ENCODE measurements at places on chromosomes 6 and 20.

DNA sequence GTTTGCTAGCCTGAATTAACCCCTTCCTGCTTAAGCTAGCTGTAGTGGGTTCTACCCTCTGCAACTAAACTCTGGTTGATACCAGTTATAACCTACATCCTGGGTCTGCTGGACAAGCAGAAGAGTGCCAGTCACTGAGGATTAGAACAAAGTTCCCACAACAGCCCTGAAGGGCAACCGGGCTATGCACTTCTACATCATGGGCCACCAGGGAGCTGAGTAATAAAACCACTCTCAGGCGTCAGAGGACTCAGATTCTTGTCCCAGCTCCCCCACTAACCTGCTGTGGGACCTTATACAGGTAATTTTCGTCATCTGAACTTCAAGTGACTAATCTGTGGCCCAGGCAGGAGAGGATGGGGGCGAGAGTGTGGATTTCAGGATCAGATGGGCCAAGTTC is 56.8 kb downstream of the EYA2 start:
- no peak for DNase-seq

DNA sequence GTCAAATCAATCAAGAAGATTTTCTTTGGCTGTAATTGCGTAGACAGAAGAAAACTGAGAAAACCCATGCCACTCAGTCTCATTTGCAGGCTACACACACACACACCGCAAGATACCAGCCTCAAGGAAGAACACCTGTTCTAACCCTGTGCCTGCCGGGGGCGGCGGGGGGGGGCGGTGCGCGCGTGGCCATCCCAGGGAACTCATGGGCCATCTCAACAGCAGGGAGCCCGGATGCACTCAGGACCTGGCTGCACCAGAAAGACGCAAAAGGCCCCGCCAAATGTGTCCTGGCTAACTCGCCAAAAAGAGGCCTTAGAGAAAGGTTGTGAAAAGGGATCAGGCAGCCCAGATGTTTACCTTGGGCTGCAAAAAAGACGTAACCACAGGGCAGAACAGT is 2.1 kb downstream of the B3GAT2 start:
- DNase-seq = no peak

- DNase-seq = no peak
Observed at GRCh38 chr20:32289661-32290431, 12.4 kb downstream of the KIF3B start.

DNA sequence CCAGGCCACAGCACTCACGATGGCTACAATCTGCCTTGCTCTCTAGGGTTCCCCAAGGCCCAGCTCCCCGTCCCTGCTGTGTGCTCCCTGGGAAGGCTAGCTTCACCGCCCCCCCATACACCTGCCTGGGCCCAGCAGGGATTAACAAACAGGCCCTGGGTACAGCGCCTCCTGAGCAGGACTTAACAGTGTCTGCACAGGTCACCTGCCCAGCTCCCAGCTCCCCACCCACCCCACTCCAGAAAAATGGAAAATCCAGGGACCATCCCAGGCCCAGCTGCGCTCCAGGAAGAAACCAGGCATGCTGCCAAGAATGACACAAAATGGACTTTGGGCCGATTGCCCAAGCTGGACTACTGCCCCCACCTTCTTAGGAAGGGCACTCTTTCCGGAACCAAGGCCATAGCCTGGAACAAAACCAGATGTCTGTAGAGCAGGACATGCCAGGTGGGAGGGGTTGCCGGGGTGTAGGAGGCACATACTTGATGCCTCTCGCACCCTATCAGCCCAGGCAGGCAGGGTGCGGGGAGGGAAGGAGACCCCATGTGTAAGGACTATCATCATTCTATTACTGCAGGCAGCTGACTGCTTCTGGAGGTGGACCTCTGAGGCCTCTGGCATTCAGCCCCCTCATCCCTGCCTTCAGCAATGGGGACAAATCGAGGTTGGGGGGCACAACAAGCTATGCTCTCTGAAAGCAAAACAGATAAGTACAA is 104.9 kb downstream of the SNX5 start:
- DNase-seq = no peak

DNA sequence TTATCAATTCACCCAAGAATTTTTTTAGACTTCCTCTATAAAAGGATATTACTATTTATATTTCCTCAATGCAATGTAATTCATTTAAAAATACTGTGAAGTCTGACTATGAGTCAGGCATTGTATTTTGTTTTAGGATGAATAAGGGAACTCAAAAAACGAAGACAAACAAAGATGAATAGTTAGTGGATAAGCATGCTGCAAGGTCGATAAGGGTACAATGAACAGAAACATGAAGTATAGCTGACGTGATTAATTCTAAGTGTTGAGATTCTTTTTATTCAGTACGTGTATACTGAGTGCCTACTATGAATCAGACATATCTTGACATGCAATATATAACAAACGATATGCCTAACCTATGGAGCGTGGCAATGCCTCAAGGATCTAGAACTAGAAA is 105.4 kb downstream of the PDE10A start:
- DNase-seq = no peak

DNA sequence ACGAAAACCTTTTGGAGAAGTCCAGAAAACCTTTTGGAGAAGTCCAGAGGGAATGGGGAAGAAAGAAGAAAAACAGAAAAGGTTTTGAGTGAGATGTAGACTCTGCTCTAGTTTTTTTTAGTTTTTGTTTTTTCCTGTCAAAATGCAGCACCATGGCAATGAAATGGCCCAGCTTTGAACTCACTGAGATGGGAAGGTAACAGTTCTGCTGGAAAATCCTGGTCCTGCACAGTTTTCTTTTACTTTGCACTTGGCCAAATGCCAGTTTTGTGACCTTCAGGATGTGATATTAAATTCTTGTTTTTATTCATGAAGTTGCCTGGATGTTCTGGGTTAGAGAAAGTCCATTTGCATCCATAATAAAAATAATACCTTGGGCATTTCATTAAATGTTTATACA is 145.7 kb downstream of the CFAP61 start:
- DNase-seq = no peak

GRCh38 chr20:47481330-47482216 is 20.1 kb upstream of the NCOA3 start:
- no peak for DNase-seq

DNA sequence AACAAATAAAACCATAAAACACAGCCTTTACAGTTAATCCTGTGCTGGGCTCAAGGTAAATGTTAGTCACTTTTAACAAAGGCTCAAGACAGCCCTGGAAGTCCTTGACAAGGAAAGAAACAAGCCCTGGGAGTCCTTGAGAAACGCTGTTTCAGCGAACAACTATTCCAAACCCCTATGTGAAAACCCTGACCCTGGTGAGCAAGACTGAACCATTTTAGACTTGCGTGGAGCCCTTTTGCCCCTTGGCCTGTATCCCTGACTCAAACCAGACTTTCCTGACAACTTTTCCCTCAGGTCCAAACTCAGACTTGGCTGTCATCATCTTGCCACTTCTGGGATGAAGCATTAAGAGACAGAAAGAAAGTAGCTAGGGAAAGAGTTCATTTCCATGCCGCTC is 180.4 kb downstream of the AIG1 start:
- no peak for DNase-seq

DNA sequence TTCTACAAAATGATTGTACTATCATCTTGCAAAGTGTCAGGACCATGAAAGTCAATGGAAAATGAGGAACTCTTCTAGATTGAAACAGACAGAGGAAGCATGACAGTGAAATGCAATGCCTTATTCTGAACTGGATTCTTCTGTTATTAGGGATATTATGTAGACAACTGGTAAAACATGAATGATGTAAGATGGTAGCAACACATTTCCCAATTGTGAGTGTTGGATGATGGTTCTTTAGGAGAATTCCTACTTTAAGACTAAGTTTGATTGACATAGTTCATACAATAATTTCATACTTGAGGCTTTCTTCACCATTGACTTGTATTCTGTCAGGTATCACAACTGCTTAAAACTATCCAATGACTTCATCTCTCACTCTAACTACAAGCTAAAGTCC is 4.5 kb downstream of the UBE3D start:
- no peak for DNase-seq

DNA sequence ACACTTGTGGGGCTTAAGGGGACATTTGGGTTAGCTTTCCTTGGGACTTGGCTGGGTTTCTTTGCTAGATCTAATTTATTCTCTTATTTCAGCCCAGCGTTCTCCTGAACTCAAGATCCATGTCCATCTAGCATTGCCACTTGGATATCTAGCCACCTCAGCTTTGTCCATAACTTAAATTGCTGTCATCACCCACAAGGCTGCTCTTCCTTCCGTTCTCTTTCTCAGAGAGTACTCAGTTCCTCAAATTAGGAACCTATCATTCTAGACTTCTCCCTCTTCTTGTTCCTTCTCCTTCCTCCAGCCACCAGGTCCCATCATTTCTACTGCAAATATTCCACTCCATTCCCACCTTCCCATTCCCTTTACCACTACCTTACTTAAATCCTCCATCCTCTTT is 4.3 kb downstream of the SMIM26 start:
- no peak for DNase-seq

DNA sequence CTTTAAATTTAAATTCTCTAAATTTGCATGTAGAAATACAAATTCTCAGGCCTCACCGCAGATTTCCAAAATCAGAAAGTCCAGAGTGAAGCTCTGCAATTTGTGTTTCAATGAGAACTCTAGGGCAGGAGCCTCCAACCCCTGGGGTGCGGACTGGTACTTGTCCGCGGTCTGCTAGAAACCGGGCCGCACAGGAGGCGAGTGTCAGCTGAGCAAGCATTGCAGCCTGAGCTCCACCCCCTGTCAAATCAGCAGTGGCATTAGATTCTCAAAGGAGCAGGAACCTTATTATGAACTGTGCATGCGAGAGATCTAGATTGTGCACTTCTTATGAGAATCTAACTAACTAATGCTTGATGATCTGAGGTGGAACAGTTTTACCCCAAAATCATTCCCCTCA is 203.0 kb upstream of the PCSK2 start:
- no peak for DNase-seq
